T1000 (cell line): ENCODE measurements at places on chromosomes 7 and 10.

- DNase-seq = no peak
Observed at GRCh38 chr7:3371601-3372000, 70.5 kb downstream of the SDK1 start.

GRCh38 chr7:51033727-51034520 lies 251.2 kb upstream of the GRB10 start:
- DNase-seq = no peak

GRCh38 chr7:4842319-4843064 lies 19.3 kb downstream of the PAPOLB start:
- no peak for DNase-seq

- no peak for DNase-seq
Observed at GRCh38 chr7:55427800-55428199, 62.7 kb downstream of the LANCL2 start.

GRCh38 chr7:143244321-143244720 lies 18.9 kb upstream of the GSTK1 start:
- no peak for DNase-seq

DNA sequence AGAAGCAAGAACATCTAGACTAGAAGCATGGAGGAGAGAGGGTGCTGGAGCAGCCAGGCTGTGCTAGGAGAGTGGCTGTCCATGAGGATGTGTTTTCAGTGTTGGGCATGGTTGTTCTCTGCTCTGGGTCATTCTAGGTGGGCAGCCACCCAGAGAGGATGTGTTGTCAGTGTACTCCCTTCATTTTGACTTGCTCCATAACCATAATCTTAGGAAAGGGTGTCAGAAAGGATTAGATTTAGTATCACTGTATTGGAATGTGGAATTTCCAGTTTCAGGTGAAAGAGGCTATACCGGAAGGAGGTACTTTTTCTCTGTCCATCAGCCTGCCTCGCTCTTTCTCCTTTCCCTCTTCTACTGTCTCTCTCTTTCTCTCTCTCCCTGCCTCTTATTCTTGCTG lies 474.5 kb upstream of the PODXL start:
- no peak for DNase-seq

- DNase-seq = no peak
Observed at GRCh38 chr10:113300617-113301016, 252.2 kb upstream of the HABP2 start.

- peak; percentile 84 for DNase-seq
Observed at GRCh38 chr7:2109936-2110609, 122.7 kb downstream of the MAD1L1 start.

DNA sequence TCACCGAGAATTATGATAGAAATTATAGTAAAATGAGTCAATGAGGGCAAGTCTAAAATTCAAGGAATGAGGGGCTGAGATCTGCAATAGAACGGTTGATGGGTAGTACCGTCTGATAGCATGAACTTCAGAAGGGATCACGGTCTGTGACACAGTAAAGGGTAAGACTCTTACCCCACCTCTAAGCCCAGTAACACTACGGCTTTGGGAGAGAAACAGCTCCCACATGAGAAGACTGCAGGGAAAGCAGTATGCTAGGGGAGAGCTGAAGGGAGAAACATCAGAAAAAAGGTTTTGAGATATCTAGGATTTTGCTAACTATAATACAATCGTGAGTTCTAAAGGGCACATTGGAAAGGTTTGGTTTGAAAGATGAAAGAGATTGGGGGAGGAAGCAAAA lies 12.8 kb upstream of the AKAP9 start:
- no peak for DNase-seq

GRCh38 chr7:47794016-47794415 lies 154.2 kb downstream of the PKD1L1 start:
- no peak for DNase-seq

DNA sequence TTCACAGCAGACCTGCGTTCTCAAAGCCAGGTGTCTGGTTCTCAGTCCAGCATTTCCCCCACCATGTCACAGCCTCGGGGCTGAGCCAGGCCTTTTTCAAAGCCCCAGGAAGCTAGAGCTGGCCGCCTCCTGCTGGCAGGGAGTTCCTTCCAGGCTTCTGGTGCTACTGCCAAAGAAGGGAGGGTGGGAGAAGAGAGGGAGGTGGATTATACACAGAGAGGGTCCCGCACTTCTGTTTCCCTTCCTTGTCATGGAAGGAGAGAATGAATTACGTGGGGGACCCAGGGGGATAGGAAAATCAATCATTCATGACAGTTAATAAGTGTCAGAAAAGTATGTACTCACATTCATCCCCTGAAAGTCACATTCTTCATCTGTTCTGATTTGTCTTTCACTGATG lies 600 bp upstream of the LGI1 start:
- DNase-seq = no peak

DNA sequence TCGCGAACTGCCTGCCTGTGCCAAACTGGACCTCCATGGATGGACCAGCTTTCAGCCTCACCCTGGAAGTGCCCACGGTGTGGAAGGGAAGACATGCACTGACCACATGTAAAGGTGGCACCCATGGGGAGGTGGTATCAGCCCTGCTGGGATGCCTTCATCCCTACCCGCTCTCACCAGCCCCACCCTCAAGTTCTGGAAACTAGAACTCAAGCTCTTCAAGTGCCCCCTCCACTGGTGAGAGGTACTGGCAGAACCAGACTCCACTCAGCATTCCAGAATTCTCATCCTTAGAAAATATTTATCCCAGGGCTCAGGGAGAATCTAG lies 5.9 kb downstream of the ZNF488 start:
- no peak for DNase-seq

DNA sequence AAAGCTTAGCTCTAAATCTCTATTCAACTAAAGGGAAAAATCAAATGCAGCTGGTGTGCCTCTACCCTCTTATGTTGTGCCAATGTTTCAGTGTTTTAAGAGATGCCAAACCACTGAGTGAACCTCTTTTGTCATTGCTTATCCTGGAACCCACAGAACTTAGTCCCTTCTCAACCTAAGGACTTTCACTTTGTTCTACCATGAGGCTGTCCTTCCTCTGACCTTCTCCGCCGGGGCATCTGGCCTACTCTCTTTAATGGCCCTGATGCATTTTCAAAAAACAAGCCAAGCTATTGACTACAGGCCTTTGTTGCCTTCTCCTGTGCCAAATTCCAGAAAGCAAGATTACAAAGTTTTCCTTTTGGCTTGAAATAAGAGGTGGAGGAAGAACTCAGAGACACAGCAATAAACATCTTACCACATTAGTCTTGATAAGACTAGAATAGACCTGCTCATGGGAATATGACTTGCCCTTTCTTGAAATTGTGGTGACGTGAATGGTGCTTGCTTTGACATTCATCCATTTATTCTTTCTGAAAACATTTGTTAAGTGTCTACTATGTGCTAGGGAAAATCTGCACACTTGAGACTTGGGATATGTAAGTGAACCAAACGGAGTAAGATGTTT lies 253.2 kb upstream of the SMIM30 start:
- no peak for DNase-seq

DNA sequence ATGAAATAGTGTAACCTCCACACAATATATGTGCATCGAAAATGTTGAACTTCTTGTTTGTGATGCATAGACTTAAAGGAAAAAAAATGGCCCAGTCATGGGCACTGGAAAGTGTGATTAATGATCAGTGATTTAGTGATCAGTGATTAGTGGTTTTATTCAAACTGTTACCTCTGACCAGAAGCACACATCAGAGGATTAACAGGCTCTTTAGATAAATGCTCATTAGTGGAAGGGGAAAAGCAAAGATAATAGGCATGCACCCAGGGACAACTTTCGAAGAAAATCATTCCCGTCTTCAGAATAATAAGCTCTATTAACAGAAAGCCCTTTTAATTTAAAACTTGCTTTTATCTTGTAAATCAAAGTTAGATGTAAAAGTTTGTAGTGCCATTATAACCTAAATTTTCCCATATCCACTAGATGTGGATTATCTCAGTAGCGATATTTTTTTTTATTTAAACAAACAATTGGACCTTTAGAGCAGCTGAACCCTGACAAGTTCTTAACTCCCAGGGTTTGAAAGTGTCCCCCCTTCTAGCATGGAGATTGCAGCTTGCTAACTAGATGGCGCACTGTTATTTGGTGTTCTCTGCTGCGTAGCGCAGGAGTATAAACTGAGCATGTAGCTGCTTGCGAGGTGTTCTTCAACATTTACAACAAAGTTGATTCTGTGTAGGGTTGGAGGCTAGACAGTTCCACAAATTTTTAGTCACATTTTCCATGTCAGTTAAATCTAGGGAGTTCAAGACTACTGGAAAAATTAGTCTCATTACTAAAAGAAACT lies at the start of gene CREB5:
Gene CREB5 (plus strand): TSS at position 643 of the 787 bp plus-strand sequence. CDS start 397 bp downstream, outside the sequence.
- no peak for DNase-seq

GRCh38 chr10:103207141-103207540 lies 14.1 kb upstream of the NT5C2 start:
- no peak for DNase-seq

- DNase-seq = no peak
Observed at GRCh38 chr10:61744469-61744868, 81.7 kb downstream of the CABCOCO1 start.

GRCh38 chr10:91022390-91022789 lies 101.5 kb upstream of the ANKRD1 start:
- no peak for DNase-seq

GRCh38 chr7:12350971-12351370 lies 52.7 kb downstream of the VWDE start:
- no peak for DNase-seq

- no peak for DNase-seq
Observed at GRCh38 chr7:99573257-99573656, 14.8 kb downstream of the ZNF655 start.

DNA sequence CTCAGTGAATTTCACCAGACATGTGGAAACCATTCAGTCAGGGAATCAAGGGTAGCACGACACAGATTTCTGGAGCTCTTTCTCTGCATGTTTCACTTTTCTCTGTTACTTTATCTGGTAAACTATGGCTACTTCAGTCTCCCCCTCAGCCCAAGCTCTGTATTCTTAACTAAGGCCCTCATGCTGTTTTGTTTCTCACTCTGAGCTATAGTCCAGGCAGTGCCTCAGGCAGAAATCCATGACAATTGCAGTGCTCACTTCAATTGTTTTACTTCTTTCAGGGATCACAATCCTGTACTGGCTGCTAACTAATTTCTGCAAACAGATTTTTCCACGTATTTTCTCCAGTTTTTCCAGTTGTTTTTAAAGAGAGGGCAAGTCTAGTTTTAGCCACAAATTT lies 1599.9 kb upstream of the LRRTM3 start:
- no peak for DNase-seq

- DNase-seq = no peak
Observed at GRCh38 chr7:34740840-34741239, 82.8 kb downstream of the NPSR1 start.

DNA sequence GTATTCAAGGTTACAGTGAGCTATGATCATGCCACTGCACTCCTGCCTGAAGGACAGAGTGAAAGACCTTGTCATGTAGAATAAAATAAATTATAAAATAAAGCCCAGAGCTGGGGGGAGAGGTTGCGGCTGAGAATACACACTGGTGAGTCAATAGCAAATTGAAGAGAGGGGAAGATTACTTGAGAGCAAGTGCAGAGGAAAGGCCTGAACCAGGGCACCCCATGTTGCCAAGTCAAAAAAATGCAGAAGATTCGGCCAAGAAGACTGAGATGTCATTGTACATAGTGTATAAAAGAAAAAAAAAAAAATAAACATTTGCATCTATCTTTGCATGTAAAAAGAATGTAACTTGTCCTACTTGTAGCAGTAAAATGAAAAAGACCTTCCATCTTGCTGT lies 32.5 kb downstream of the RHEB start:
- DNase-seq = no peak

GRCh38 chr7:148021507-148022045 lies 569.0 kb upstream of the C7orf33 start:
- no peak for DNase-seq
